Activated T-cell treated with anti-CD3 and anti-CD28 coated beads, Interleukin-2, amount 50 U/mL, for 72 hours (primary cell): ENCODE measurements at places on chromosomes 5 and 9. TPM values are rescaled to one million over a fixed set of nuclear protein-coding genes. Genes with fewer than 3 reads are reported as not detected.

DNA sequence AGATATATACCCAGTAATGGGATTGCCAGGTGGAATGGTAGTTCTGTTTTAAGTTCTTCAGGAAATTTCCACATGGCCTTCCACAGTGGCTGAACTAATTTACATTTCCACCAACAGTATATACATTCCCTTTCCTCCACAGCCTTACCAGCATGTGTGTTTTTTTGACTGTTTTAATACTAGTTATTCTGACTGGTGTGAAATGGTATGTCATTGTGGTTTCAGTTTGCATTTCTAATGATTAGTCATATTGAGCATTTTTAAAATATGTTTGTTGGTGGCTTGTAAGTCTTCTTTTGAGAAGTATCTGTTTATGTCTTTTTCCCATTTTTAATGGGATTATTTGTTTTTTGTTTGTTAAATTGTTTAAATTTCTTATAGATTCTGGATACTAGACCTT is 208.9 kb downstream of the CFAP90 start:
- no peak for DNase-seq

DNA sequence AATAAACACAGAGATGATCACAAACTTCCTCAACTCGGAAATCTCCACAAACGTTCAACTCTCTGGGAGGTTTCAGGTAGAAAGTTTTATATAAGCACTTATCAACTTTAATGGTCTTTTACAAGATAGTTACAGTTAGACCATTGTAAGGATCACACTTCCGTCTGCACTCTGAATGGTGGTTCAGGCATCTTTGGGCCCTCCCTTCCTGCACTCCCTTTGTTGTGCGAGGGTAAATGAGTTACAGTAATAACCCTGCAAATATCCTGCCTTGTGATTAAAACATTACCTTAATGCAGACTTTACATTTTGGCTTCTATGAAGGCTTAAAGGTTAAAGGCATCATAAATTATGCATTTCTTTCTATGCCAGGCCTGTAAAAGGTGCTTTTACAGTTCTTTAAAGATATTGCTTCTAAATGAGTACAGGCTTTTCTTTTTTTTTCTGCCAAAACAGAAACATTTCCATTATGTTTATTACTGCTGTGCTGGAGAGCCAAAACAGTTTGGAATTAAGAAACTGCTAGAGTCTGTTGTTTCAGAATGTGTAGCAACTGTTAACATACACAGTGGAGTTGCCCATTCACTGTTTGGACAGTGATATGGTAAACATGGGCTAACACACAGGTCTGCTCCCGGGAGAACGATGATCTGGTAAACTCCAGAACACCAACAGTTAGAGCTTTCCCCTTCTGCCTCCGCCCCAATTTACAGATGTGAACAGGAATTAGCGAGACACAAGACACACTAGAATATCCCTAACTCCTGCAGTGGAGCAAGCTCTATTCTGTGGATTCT is 1.1 kb downstream of the PRUNE2 start:
- no peak for DNase-seq

DNA sequence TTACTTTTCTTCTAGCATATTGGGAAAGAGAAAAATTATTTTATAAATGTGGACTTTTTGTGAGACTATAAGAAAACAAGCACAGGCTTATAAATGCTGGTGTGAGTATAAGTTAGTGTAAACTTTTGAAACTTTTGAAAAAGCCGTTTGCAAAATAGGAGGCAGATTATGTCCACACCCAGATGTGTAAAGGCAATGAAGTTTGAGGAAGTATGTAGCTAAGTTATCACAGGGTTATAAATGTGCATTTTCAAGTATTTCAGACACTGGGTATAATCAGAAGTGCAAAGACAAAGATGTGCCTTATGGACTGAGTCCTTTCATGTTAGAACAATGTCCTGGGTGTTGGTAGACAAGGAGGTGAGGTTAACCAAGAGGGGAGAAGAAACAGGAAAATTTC is 85.5 kb downstream of the ANXA1 start:
- DNase-seq, result no peak

DNA sequence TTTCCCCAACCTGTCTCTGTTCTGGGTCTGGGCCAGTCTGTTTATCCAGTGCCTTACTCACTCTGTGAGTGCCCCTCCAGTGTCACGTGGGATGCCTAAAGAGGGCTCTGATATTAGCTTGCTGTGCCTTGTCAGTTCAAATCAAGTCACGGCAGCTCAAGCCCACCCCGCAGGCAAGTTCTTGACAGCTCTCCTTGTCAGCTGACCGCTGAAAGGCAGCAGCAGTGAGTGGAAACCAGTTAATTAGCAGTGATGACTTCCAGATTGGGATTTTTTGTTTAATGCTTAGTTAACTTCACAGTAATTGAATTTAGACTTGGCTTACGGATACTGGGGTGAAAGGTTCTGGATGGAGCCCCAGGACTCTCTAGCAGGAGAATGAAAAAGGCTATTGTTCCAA is 210.1 kb downstream of the PSAT1 start:
- DNase-seq, result no peak

- DNase-seq, result no peak
Observed at GRCh38 chr5:143403334-143403592, 223 bp downstream of the NR3C1 start.

PPP3R2 gene
- not detected for total RNA-seq

IFNA7 gene
- not detected for total RNA-seq
